ENCODE measurements at places on chromosomes 6 and 20.

DNA sequence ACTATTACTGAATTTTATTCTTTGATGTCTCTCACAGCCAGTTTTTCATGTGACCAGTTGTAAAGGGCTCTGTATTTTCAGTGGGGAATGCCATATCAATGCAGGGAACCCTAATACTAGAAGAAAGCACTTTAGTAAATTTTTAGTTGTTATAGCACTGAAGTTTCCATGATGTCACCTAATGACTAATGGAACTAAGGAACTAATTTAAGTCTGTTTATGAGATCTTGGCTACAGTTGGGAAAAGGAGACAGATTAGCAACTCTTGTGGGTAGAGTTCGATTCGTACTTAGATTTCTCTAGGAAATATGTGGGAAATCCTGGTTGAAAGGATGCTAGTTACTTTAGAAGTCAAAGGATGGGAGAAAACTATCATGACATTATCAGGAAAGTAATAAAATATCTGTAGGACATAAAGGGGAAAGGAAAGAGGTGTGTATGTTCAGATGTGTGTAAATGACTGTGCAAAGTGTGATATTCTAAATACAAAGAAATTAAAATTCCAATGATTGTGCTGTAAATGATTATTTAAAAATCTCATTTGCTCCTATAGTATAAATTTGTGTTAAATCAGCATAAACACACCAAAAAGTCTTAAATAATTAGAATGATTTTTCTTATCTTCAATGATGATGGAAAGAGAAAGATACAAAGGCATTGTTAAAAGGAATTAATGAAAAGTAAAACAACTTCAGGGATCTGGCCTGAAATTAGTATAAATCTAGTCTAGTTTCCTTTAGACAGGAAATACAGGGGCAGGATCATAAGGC lies 103.4 kb downstream of the LRRC1 start:
- DNase-seq = no peak

GRCh38 chr6:27726619-27727023 lies 185.6 kb downstream of the OR2B2 start:
- no peak for DNase-seq

GRCh38 chr20:44527716-44528199 lies 5.9 kb upstream of the SERINC3 start:
- DNase-seq = no peak

DNA sequence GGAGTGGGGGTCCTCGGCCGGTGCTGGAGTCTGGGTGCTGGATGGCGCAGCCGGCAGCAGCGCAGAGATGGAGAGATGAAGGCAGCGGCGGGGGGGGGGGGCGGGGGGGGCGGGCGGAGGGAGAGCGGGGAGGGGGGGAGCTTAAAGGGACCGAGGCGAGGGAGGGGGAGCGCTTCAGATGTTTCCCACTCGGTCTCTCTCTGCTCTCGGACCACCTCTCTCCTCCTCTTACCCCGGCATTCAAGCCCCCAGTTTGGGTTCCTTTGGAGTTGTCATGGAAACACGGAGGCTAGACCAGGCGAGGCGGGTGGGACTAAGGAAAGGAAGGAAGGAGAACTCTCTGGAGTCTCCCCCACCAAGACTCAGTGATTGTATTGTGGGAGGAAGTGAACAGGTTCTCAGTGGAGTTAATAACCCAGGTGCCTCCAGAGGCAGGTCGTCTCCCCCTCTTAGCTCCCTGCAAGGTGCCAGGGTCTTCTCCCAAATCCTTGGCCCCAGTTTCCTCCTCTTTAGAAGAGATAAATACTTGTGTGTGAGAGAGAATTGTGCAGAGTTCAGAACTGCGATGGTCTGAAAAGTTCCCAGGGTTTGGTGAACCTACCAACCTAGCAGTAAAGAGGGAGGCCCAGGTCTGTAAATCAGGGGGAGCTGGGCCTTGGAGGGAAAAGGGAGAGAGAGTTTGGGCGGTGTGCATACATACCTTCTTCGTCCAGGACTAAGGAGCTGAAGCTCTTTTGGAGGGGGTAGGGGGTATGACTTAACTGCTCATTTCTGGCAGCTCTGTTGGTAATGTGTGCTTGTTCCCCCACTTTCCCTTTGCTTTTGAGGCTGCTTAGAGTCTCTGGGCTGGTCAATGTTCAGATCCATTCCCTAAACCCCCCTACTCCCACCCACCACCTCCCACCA lies at the start of gene PRRT1:
Gene PRRT1, minus strand, starts transcription at position 77 of the 906 bp plus-strand sequence. CDS start 112 bp downstream, outside the sequence.
- DNase-seq = no peak

- DNase-seq = no peak
These were observed 3.0 kb downstream of the VSTM2L start for GRCh38 chr20:37905671-37906613.

DNA sequence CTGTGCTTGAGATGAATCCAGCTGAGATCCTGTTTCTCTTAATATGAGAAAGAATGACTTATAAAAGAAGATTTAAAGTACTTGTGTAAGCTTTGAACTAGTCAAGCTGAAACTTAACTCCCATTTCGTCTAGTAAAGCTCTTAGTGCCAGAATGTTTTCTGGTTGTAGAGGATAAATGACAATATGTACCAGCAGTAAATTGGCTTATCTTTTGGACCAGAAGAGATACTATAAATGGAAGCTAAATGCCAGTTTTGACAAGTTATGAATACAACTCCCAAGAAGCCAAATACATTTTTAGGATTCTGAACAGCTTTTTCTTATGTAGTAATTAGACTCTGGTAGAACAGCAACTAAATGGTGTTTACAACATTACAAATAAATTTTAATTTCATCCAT lies 608.7 kb downstream of the EYS start:
- DNase-seq = no peak

DNA sequence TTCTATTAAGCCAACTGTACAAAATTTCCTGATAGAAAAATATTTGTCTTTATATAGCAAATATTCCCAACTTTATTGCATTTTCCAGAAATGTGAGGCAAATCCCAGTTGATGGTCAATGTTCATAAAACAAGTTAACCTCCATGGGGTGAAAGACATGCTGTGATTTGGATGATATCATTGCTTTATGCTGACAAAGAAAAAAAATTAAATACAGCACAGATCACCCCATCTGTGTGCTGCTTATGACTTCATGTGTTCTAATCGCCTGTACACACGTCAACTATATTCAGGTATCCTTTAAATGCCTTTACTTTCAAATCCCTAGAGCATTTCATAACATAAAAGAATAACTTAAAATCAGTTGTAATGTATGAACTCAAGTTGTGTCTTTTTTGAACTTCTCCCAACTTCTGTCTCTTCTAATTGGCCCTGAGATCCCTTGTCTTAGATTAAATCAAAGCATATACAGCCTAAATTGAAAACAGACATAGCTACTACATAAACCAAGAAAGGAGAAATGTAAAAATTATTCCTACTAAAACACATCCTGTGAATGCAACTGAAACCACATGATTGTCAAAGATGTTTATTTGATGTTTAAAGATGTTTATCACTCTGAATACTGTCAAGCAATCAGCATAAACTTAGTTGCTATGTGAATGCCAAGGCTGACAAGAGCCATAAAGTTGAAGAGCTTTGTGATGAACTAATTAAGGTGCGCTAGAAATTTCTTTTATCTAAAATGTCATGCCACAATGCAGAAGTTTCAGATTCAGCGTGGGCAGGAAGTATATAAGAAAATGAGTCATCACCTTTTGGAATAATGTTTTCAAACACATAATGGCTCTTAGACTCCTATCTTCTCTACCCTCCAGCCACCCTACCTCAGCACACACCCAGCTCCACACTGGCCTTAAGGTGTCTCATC lies 68.7 kb downstream of the FILIP1 start:
- no peak for DNase-seq

DNA sequence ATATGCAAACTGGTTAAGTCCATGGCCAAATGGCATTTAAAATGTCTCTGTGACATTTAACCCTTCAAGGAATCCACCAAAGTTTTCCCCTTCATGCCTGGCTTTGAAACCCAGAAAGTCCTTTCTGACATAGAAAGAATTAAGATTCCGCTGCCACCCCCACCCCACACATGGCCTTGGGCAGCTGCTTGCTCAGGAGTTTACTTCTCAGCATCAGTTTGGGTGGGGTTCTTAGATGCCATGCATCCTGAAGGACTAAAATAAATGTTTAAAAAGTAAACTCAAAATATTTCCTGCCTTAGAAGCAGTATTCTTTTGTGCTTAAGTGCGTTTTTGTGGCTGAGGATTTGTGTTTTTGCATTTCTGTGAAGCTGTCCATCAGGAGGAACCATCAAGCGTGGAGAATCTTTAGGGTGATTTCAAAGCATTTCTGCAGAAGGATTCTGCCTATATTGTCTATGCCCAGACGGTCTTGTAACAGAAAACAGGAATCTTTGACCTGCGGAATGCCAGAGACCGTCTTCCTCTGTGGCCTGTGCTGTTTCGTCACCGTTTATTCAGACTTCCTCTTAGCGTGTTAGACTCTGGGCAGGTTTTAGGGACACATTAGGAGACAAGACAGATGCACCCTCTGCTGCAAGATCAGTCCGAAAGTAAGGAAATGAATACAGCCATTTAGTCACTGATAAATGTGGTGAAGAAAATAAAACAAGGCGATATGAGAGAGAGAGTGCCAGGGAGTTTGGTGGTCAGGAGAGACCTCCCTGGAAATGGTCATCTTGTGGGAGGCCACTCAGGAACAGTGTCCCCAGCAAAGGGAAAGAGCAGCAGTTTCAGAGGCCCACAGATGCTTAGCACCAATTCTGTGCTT lies 6.2 kb downstream of the DUSP22 start:
- DNase-seq = no peak

DNA sequence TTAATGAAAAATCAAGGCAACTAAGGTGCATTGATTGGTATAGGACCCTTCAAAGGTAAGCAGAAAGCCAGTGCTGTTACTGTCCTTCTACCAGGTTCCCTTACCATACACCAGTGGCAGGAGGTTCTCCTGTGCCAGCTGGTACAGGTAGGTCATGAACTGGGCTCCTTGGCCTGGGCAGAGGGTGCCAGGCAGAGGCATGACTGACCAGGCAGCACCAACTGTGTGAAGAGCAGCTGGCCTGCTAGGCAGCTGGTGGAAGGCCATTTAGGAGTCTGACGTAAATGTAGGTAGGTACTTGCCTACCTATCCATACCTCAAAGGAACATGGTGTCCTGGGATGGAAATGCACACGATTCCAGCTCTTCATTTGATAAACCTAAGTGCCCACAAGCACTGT lies 23.3 kb downstream of the PCNA start:
- DNase-seq = no peak

GRCh38 chr6:78614961-78615360 lies 252.4 kb upstream of the IRAK1BP1 start:
- DNase-seq = no peak

GRCh38 chr20:25257756-25258475 lies 10.0 kb downstream of the PYGB start:
- no peak for DNase-seq

- DNase-seq = no peak
These were observed 89.3 kb downstream of the CDC5L start for GRCh38 chr6:44476849-44477248.

- no peak for DNase-seq
These were observed 490.9 kb upstream of the JARID2 start for GRCh38 chr6:14754751-14755513.

DNA sequence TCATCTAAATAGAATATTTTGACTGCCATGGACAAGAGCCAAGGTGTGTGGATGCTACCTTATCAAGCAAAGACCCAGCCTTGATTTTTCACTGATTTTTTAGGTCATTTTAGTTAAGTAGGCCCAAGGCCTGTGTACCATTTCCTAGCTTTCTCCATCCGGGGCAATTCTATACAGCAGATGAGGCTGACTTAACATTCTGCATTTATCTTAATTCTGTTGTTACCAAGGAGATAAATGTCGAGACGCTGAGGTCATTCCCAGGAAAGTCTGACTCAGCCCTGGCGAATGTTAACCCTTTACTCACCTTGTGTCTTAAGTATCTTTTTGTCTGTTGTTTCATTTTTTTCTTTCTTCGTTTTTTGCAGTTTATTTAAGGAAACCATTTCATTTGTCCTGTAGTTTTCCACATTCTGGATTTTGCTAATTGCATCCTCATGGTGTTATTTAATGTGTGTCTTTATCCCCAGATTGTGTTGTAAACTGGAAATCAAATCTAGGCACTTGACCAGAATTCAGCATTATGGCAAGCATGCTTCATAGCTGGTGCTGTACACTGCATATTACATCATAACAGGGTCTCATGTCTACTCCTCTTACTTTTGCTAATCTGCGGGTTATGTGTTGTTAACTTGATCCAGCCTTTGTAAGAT lies 277.0 kb downstream of the CDKAL1 start:
- DNase-seq = peak; percentile 70

DNA sequence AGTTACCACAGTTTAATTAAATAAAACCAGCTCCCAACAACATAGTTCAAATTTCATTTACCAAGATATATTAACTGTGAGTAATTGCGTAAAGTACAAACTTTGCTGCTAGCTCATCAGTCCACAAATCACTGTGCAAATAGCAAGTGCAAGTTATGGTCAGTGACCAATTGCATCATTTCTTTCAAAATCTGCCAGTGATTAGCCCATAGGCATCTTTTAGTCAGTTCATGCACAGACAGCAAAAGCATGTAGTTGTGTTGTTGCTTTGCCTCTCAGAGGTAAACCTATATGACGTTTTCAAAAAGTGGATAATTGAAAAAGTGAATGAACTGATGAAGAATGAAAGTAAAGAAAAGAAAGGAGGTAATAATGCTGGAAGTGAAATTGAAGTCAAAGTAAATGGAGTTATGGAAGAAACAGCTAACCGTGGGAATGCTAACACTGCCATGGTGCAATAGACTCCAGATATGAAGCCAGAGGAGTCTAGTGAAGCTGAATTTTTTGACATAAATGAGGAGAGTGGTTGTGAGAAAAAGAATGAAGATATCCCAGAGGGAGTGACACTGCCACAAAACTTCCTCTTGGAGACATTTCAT lies 36.5 kb downstream of the ENPP1 start:
- DNase-seq = no peak

DNA sequence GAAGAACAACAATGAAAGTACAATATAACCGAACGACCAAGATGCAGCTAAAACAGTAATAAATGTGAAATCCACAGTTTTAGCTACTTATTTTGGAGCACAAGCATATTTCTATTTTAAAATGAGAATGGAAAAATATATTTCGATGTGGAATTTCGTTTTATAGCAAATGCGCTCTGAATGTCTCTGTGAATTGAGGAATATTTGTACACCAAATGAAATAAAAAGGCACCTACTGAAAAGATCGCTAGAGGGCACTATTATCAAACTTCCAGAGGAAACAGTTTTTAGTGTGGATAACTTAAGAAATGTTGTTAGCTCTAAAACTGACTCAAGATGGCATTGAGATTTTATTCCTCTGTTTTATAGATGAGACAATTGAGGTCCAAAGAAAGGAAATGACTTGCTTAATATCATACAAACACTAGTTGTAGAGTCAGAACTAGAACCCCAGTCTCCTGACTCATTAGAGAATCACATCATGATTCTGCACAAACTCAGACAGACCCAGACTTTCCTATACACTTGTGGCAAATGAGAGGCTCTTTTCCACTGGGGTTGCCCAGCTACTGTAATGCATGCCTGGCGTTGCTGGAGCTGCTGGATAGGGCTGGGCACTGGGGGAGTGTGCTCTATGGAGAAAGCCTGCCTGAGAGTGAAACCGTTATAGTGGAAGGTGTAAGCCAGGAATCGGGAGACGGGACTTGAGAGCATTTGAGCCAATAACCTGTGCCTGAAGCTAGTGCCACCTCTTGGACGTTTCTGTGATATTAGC lies 51.9 kb downstream of the GCLC start:
- DNase-seq = no peak

Measured in amniotic stem cell (primary cell).